ENCODE measurements at places on chromosomes 2 and 18.

- no peak for DNase-seq
These were observed 97.0 kb downstream of the LYPD6 start for GRCh38 chr2:149427387-149427786.

DNA sequence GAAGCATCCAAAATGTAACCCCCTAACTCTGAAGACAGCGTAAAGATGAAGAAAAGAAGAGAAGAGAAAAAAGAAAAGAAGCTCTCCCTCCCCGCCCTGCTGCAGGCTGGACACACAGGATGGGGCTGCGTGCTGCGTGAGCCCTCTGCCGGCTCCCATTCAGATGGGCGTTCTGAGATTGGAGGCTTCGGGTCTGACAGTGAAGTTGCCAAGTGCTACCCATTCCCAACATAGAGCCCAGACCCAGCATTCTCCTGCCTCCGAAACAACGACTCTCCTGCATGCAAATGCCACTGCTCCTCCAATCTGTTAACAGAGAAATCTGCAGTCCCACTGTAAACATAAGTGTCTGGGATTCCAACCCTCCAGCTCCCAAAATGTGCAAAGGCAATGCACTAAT is 234.9 kb downstream of the BCL11A start:
- no peak for DNase-seq

- no peak for DNase-seq
These were observed 46.7 kb upstream of the FLACC1 start for GRCh38 chr2:201403880-201404279.

- DNase-seq, result no peak
These were observed 234.5 kb downstream of the ANKRD36B start for GRCh38 chr2:97355176-97355575.

DNA sequence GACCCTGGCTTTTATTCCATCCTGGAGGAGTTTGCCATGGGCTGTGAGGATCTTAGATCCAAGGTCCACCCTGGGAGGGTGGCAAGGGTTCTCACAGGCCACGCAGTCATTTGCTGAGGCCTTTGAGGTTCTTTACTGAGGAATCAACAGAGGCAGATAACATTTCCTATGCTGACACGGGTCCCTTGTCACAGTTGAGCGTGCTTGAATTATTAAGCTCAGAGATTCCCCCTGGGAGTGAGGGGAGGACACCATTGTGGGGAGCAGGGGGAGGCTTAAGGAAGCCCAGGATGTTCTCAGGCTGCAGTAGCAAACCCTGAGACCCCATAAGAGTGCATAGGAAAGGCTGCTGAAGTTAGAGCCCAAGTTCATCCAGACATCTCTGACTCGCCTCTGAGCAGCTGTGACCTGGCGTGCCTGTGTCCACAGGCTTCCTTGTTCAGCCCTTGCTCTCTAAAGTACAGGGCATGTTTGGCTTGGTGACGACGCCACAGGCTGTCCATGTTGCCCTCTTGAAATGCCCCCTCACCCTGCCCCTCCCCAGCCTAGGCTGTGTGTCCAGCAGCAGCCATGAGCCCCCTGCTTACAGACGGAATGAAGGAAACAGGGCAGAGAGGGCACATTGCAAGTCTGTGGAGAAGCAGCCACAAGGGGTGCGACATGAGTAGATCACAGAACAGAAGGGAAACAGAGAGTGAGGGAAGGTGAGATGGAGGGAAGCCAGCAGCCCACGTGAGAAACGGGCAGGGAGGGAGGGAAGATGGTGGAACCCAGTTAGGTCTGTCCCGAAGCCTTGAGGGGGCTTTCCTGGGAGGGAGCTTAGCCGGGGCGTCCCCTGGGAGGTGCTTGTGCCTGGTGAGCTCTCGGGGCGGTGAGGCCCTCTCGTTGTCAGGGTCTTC is 34.0 kb downstream of the NAPG start:
- no peak for DNase-seq

GRCh38 chr2:158143703-158144360 is 42.2 kb downstream of the UPP2 start:
- DNase-seq, result peak; percentile 4
